ENCODE measurements at places on chromosomes 4 and X.

DNA sequence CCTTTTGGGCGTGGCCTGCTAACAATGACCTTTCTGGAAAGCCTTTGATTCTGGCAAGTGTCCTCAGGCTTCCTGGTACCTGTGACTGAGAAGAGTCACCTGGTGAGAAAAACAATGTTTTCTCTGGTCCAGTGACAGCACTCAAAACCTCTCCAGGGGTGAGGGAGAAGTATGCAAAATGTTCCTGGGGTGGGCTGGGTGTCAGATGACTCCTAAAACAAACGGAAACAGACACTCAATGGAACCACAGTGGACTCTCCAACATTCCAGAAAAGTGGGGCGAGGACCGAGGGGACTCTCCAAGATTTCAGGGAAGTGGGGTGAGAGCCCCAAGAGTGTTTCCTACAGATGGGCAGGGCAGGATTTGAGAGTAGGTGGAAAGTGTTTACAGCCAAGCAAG is 69.5 kb downstream of the ANAPC4 start:
- DNase-seq: no peak

DNA sequence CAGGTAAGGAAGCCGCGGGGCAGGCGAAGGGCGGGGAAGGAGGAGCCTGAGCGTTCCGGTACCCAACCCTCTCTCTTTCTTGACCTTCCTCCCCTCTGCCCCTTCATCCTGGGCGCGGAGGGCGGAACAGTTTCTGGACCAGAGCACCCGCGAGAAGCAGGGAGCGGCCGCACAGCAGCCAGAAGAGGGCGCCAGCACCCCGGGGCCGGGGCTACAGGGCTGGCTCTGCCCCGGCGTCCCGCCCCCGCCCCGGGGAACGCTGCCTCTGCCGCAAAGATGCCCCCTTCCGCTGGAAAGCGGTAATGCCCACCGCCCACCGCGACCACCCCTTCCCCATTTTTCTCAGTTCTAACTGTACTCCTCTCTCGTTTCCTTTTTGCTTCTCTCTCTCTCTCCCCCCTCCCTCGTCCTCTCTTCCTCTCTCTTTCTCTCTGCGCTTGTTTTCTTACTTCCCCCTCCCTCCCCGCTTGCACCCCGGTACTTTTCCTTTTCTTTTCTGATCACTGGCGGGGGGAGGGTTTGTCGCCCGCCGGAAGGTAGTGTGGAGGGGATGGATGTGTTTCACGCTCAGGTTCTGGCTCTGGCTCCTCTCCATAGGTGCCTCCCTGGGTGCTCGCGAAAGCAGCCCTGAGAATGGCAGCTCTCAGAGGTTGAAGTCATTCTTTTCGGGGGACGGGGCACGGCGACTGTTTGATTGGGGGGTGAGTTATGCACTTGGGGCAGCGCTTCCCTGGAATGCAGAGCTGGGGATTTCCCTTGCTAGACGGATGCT is 13.1 kb upstream of the PRDM8 start:
- peak; percentile 90 for DNase-seq

DNA sequence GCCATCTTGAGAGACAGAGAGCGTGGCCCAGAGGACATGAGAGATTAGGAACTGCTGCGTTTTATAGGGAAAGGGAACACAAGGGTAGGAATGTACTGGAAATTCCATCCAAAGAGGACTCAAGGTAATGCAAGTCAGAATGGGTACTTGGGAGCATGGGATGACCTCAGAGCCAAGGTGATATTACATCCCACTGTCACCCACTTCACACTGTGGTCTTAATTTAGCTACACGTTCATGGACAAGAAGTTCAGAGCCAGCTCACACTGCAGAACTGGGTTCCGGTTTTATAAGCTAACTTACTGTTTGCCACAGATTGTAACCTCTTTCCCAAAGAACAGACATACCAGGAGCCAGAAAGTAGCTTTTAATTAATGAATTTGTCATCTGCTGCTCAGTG is 244.7 kb downstream of the CBR4 start:
- no peak for DNase-seq

GRCh38 chr4:7066006-7066405 is 1.9 kb downstream of the GRPEL1 start:
- no peak for DNase-seq

GRCh38 chr4:112136551-112136950 is 8.7 kb upstream of the FAM241A start:
- DNase-seq: no peak

DNA sequence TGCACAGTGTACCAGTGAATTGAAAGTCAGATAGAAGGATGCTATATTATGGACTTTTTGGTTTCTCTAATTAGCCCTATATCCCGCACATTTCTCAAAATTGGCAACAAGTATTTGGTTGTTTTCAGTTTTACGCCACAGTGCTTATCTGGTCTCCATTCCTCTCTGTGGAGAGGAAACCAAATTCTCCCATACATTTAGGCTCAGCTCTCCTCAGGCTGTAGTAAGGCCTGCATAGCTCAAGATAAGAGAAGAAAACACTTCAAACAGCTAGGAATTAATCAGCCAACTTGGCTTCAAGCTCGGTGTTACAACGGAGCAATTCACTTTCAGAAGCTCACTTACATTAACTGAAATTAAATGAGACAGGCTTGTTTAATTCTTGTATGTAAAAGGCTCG is 263.2 kb downstream of the PDHA2 start:
- DNase-seq: no peak

All from stimulated activated CD8-positive, alpha-beta memory T cell treated with anti-CD3 and anti-CD28 coated beads, Interleukin-4, amount 100 ng/mL, for 1 hour (primary cell).